ENCODE measurements at places on chromosomes 1 and 21.
A peak's percentile ranks its signal among the peaks of the same experiment; 100 is the strongest.

- peak; percentile 67 for DNase-seq
Observed at GRCh38 chr1:54121482-54122134, 31.2 kb downstream of the CDCP2 start.

DNA sequence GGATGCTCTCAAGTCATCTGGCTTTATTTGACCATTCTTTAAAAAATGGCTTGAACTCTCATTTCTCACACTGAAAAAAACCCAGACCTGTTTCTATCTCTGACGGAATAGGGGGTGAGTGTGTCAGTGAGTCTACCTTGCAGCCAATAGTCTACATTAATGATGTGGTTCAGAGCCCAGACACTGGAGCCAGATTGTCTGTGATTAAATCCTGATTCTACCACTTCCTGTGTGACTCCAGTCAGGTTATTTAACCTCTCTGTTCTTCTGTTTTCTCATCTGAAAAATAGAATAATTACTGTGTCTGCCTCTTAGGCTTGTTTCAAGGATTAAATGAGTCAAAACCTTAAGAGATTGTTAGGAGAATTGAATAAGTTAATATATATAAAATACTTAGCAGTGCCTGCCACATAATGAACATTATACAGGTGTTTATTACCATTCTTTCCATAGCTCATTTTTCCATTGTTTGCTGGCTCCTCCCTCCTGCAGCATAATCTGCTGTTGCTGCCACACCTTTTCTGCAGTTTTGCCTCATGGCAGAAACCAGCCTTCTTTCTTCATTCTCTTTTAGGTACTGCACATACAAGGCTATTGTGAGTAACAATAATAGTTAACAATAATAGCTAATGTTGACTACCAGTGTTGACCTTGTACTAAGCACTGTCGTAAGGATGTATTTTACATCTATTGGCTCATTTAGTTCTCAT lies 157.6 kb upstream of the IVNS1ABP start:
- DNase-seq, result no peak

GRCh38 chr1:204828352-204828850 lies 42.3 kb upstream of the NFASC start:
- peak; percentile 53 for DNase-seq

GRCh38 chr1:147225193-147225730 lies at the start of gene FMO5:
Gene FMO5, minus strand, starts transcription at chr1:147225339. Its CDS starts 310 bp downstream, at chr1:147225029.
- DNase-seq, result peak; percentile 58

GRCh38 chr1:41917076-41917475 lies 1.6 kb downstream of the HIVEP3 start:
- DNase-seq, result no peak

- DNase-seq, result no peak
Observed at GRCh38 chr1:17315542-17316130, 7.6 kb downstream of the PADI4 start.

Data from activated CD4-positive, alpha-beta T cell treated with anti-CD3 and anti-CD28 coated beads, Interleukin-2, Interleukin-6, amounts not matched to agents 100 ng/mL and 50 ng/mL, durations not matched to agents 16 hours and 8 hours (primary cell).